Renal cortical epithelial cell (primary cell): ENCODE measurements at places on chromosomes 3 and 15.
A peak's percentile ranks its signal among the peaks of the same experiment; 100 is the strongest.

GRCh38 chr15:60745469-60746061 is 266.6 kb upstream of the ICE2 start:
- DNase-seq = no peak

DNA sequence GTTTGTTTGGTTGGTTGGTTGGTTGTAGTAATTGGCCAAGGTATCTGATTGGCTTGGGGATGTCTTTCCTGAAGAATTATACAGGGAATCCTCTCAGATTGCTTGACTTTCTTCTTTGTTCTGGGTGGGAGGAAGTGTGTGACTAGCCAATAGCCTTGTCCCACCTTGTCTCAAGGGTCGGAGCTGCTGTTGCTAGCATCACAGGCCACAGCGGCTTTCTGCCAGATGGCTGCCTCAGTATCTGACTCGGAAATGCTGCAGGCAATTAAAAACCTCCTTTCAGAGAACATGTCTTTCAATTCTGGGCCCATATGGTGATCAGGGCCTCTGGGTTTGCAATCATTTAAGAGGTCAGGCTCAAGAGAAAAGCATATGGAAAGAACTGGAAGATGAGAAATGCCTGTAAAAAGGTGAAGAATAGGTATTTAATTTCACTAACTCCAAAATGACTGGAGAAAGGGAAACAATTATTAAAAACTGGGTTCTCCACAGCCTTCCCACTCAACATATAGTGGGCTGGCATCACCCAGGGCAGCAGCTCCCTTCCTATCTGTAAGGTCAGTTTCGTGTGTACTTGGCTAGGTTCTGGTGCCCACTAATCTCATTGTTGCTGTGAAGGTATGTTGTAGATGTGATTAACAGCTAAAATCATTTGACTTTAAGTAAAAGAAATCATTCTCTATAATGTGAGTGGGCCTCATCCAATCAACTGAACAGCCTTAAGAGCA is 32.4 kb downstream of the TGFBR2 start:
- DNase-seq = no peak

DNA sequence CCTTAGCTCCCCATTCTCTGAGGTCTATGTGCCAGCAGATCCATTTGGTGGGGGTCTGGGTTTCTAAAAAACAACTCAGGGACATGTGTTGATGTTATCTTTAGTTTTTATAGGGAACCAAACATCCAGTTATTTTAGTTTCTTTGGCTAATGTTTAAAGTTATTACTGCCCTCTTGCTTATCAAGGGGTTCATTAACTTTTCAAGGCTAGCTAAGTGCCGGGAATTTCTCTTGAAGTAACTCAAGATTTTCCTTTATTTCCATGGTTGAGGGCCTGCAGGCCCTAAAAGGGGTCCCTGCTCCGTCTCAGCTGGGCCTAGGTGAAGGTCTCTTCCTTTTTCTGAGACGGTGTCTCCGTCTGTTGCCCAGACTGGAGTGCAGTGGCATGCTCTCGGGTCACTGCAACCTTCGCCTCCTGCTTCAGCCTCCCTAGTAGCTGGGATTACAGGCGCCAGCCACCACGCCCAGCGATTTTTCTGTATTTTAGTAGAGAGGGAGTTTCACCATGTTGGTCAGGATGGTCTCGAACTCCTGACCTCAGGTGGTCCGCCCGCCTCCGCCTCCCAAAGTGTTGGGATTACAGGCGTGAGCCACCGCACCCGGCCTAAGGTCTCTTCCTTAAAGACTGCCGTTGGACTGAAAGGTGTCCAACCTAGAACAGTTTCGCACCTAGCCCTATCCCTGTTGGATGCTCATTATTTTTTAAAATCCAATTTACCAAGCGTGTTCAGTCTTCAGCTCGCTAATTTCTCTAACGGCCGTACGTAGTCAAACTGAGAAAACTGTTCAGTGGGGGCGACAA is 1.3 kb upstream of the OXSR1 start:
- peak; percentile 29 for DNase-seq

GRCh38 chr3:9501226-9501625 is 52.4 kb downstream of the LHFPL4 start:
- DNase-seq = no peak

- DNase-seq = peak; percentile 44
Observed at GRCh38 chr15:38642689-38643270, 78.2 kb upstream of the RASGRP1 start.

DNA sequence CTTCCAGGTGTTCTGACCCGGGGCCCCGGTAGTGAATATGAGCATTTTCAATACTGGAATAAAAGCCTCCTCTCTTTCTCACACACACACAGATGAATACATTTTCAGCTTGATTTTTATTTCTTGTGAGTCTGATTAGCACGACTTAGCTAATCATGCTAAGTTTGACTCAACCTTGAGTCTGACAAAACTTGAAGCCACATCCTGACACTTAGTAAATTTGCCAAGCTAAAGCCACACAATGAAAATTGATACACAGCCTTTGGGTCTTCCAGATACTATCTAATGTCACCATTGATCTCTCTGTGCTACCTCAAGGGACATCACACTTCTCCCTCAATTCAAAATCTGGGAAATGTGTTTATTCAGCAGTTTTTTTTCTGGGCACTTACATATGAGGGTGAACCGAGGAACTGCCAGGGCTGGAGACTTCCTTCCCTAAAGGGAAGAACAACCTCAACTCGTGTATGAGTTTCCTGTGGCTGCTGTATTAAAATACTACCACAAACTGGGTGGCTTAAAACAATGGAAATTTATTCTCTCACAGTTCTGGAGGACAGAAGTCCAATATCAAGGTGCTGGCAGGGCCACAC is 18.6 kb downstream of the TMEM266 start:
- DNase-seq = no peak
